Left ventricle myocardium inferior (tissue), 1 donor: ENCODE measurements at places on chromosomes 16 and 17. TPM values are rescaled to one million over a fixed set of nuclear protein-coding genes. Genes with fewer than 3 reads are reported as not detected.
A peak's percentile ranks its signal among the peaks of the same experiment; 100 is the strongest.

The TM4SF5 gene
- total RNA-seq, result not detected

GRCh38 chr16:16029431-16030011 is 80.1 kb downstream of the ABCC1 start:
- no peak for DNase-seq

- peak; percentile 46 for DNase-seq
Measured at GRCh38 chr17:15265131-15265530, at the start of gene PMP22. TSS of gene PMP22 (minus strand) at chr17:15265326. CDS start at chr17:15260727, 4,599 bp downstream.

GRCh38 chr16:57374067-57374534 is 1.8 kb downstream of the CX3CL1 start:
- DNase-seq, result no peak

DNA sequence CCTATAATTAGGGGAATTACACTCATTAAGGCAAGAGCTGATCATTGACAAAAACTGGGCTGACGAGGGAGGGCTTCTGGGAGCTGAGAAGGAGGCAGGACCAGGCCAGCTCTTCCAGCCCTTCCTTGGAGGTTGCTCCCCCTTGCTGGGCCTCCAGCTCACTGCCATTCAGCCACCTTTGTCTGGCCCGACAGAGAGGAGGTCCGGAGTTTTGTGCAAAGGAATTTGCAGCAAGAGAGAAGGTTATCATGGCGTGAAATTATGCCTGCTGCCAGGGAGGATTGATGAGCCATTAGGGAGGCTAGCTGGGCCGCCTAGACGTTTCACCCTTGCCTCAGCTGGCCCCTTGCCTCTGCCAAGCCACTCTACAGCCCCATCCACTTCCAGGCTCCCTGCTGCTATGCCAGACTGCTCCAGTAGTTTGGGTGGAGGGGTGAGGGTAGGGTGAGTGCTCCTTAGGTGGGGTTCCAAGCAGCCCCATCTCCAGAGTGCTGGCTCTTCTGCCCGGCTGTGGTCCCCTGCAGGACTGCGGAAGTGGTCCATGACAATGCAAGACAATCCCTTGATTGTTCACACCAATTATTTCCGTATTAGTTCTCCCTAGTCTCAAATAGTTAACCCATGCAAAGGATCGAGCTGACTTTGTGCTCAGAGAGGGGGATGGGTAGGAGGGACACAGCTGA is 17.1 kb upstream of the PHF12 start:
- DNase-seq, result no peak

- no peak for DNase-seq
Measured at GRCh38 chr17:59723041-59723440, 15.6 kb downstream of the VMP1 start.
